Activated CD4-positive, alpha-beta T cell treated with anti-CD3 and anti-CD28 coated beads for 36 hours (primary cell): ENCODE measurements at places on chromosomes 12 and 14. TPM values are rescaled to one million over a fixed set of nuclear protein-coding genes. Genes with fewer than 3 reads are reported as not detected.

TBX5 gene
- total RNA-seq = not detected

PIP4P1 gene
- 24.2 TPM for total RNA-seq

LBHD2 gene
- not detected for total RNA-seq

SDR9C7 gene
- not detected for total RNA-seq

SYT1 gene
- not detected for total RNA-seq

SMIM41 gene
- total RNA-seq = not detected

DNA sequence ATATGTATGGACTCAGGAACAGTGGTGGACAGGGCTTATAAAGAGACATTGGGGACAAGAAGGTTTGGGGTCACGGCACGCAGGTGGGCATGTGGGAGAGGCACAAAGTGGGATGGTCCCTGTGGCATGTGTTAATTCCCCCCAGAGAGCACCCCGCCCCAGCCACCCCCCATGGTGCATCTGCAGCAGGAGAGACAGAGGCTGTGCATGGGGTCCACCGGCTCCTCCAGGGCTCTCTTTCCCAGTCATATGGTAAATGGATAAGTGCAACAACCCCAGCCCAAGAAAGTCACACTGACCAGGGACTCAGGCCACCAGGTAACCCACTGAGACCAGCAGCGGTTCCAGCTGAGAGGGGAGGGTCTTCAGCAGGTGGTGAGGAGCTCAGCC is 242.1 kb downstream of the BCL11B start:
- DNase-seq = no peak

DNA sequence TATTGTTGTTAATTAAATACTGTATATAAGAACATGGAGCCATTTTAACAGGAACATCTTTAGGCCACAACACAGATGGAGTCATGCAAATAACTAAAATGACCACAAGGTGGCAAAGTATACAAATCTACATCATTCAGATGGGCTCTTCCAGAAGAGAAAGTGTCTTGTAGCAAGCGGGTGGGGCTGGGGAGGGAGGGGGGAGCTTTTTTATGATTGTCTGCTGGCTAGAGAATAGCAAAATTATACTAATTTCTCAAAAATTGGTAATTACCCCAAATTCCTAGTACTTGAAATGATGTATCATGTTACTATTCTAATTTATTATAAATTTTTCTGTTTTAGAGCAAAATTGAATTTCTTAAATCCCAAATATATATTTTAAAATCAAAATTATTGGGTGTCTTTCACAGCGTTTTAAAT is 378.7 kb downstream of the PRKD1 start:
- DNase-seq = no peak

GRCh38 chr14:96086574-96087077 is 47.5 kb downstream of the C14orf132 start:
- no peak for DNase-seq

DNA sequence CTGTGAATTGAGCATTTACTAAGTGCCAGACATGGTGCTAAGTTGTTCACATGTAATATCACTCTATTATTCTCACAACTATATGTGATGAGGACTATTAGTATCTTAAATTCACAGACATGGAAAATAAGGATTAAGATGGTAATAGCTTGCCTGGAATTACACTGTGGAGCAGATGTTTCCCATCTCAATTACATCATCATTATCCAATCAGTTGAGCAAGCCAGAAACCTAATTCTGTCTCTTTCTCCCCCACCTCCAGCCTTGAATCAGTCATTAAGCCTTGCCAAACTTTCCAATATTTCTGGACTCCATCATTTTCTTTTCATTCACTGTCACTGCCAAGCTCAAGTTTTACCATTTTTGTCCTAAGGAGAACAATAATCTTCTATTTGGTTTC is 287.8 kb upstream of the KITLG start:
- no peak for DNase-seq
